Endothelial cell (in vitro differentiated cells): ENCODE measurements at places on chromosomes 1 and 21.

DNA sequence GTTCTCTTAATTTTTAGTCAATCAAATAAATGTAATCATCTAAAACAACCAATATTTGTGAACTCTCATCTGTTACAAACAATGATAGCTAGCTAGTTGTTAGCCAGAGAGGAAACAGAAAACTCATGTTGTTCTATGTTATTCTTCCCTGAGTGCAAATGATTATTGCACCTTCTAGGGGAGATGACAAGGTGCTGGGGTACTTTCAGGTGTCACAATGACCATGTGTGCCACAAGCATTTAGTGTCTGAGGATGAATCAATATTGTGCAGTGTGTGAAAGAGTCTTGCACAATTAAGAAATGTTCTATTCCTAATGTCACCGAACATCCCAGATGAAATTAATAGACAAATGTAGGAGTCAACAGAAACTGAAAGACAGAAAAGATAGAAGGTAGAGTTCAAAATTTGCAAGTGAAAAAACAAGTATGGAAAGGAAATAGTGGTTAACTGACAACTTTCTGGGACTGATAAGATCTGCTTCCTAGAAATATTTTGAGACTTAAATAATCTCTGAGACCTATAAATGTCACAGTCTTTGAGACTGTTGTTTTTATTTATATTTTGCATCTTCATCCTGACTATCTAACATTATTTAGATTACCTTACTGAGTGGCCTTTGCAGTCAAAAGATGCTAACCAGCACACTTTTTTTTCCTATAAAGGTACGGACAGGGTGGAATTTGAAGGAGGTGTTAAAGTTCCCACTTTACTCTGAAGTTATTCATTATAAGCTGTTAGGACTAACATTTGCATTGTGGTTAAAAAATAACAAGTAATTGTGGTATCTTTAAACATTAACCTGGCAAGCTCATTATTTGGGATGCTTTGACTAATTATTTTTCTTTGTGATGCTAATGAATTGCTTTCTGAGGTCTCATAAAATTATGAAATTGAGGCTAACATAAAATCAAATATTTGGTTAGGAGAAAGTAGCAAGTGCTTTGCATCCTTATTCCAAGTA, 21.6 kb upstream of the DPYD start:
- no peak for DNase-seq

GRCh38 chr1:76239470-76239918, 164.9 kb downstream of the ST6GALNAC3 start:
- DNase-seq, result no peak

DNA sequence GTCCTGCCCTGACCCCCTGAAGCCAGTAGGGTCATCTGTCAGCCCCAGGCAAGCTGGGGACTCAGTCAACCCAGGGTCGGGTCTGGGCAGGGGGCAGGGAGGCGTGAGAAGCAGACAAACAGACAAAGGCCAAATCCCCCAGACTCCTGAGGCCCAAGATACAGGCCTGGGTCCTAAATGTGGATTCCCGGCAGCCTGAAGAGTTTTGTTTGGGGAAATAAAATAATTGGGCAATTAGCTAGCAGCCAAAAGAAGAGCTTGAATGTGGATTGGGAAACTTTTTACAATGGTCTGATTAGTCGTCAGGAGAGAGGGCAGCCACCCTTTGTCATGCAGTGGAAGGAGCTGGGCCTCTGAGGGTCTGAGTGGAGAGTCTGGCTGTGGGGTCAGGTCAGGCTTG, 4.5 kb upstream of the LEFTY2 start:
- DNase-seq, result no peak

- DNase-seq, result no peak
Observed at GRCh38 chr21:33238146-33238545, 8.4 kb downstream of the IFNAR2 start.

- DNase-seq, result no peak
Observed at GRCh38 chr1:38266197-38266520, 219.6 kb upstream of the POU3F1 start.

GRCh38 chr1:119080586-119080985, 59.9 kb downstream of the WARS2 start:
- no peak for DNase-seq

GRCh38 chr1:5683446-5683845, 308.8 kb downstream of the NPHP4 start:
- DNase-seq, result no peak

GRCh38 chr1:110602466-110602865, 3.7 kb downstream of the KCNA2 start:
- no peak for DNase-seq

DNA sequence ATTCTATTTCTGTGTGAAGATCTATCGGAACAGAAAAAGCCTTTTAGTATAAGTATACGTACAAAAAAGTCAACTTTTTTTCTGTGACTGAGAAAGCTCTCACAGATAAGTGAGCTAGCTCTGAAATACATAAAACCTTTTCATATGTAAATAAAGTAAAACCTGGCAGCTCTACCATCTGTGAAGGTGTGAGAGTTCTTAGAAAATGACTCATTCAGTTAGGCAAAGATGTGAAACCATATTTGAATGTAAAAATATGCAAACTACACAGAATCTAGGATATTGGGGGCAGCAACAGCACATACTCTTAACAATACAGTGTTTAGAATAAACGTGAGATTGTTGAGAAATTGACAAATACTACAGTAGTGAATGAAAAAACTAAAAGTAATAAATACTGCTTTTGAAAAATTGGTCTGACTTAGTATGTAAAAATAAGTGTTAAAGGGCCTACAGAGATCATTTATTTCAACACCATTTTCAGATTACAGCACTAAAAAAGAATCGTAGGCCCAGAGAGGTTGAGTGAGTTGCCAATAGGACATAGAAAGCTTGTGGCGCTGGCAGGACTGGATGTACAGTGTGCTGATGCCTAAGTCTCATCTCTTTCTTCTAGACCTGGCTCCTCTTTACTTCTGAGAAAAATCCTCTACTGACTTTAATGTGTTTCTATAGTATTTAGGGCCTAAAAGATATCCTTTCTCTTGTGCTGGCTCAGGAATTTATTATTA, 19.8 kb downstream of the ATP6V1G3 start:
- DNase-seq, result no peak

- no peak for DNase-seq
Observed at GRCh38 chr1:3915551-3916121, 15.6 kb upstream of the C1orf174 start.

DNA sequence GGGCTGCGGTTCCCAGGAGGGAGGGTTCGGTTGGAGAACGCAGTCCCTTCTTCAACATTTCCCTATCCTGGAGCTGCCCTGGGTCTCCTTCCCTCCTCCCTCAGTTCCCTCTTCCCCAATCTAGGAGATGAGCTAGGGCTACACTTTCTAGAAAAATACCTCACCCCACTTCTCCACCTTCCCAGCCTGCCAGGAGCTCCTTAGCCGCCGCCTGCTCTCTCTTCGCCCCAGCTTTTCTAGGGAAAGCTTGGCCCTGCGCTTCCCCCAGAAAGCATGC, 488 bp upstream of the ADAMTS1 start:
- DNase-seq, result no peak

DNA sequence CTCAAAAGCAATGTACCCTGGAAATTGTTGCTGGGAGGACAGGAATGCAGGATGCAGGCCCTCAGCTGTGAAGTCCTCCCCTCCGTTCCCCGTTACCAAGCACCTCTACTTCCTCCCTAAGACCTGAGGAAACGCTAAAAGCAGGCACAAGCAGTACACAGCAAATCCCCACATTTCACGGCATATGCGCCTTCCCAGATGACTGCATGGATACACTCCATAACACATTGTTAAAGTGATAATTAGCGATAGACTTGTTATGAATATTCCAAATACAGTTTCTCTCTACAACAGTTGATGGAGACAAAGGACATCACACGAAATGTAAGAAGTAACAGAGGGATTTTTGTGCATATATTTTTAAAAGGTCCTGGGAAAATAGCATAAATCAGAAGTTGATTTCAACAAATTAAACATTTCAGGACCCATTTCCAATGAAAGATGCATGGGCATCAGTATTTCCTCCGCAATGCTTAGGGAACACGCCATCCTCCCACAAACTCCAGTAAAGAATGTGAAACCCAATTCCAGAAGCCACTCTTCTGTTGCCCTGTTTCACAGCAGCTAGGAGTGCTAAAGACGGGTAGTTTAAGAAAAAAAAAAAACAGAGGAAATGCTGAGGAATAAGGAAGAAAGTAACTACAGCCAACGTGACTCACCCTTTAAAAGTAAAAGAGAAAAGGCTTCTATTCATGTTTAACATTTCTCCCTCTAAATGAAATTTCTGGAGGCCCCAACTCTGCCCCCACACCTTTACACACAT, 75.5 kb downstream of the HIVEP3 start:
- DNase-seq, result no peak

- no peak for DNase-seq
Observed at GRCh38 chr1:46171351-46171750, 3.5 kb upstream of the TSPAN1 start.

- no peak for DNase-seq
Observed at GRCh38 chr1:14713077-14713476, 114.6 kb downstream of the KAZN start.

- no peak for DNase-seq
Observed at GRCh38 chr1:248850536-248851251, 8.2 kb downstream of the ZNF692 start.

DNA sequence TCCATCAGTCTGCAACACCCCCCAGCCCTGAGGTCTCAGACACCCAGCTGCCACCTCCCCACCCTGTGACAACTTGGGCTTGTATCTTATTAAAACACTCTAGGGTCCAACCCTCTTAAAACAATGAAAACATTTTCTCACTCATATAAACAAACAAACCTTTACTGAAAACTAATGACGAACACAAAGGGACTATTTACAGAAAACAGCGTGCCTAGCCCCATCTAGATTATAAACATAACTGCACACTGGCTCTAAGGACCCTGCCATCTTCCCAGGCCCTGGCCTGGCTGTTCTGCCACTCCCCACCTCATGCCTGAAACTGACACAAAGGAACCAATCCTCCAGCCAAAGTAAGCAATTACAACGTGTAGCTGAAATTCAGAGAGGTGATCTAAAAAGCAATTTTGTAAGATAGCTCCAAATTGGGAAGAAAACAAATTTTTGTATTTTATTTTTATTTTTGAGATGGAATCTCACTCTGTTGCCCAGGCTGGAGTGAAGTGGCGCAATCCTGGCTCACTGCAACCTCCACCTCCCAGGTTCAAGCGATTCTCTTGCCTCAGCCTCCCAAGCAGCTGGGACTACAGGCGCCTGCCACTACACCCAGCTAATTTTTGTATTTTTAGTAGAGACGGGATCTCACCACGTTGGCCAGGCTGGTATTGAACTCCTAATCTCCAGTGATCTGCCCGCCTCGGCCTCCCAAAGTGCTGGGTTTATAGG, 40.9 kb downstream of the CAPZB start:
- no peak for DNase-seq

DNA sequence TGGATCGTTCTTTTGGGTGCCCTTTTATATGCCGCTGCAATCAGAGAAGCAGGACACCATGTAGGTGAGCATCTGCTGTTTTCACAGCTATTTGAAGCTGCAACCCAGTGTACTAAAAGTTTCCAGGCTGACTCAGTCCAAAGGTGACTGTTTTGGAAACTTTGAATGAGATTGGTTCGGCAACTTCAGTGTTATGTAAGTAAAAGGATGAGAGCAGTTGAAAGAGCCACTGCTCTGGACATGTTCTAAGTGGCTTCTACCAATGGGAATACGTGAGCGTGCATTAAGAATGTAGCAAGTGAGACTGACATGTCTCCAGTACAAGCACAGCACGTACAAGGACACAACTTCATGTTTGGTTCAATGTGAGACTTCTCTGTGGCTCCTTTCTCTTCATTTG, 55.6 kb downstream of the DDR2 start:
- no peak for DNase-seq

DNA sequence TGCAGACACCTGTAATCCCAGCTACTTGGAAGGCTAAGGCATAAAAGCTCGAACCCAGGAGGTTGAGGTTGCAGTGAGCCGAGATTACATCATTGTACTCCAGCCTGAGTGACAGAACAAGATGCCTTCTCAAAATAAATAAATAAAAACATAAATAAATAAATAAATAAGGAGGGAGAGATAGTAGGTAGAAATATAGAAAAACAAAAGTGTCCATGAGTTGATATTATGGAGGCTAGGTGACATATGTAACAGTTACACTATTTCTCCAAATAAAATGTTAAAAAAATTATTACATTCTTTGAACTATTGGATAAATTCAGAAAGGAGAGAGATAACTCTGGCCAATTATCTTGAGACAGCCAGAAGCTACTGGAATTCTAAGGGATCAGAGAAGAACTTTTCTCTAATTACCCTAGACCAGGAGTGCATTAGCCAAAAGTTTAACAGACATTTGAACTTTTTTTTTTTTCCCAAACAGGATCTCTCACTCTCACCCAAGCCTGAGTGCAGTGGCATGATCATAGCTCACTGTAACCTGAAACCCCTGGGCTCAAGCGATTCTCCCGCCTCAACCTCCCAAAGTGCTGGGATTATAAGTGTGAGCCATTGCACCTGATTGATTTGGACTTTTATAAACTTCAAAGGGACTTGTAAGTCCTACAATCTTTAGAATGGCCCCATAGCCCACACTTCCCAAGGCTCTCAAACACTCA, 17.6 kb downstream of the SYNJ1 start:
- no peak for DNase-seq

- DNase-seq, result no peak
Observed at GRCh38 chr1:52190500-52191252, 48.8 kb downstream of the ZFYVE9 start.
